ENCODE measurements at places on chromosomes 5 and 9. TPM values are rescaled to one million over a fixed set of nuclear protein-coding genes. Genes with fewer than 3 reads are reported as not detected.

The TGFBR1 gene
- total RNA-seq: 63.1 TPM

DNA sequence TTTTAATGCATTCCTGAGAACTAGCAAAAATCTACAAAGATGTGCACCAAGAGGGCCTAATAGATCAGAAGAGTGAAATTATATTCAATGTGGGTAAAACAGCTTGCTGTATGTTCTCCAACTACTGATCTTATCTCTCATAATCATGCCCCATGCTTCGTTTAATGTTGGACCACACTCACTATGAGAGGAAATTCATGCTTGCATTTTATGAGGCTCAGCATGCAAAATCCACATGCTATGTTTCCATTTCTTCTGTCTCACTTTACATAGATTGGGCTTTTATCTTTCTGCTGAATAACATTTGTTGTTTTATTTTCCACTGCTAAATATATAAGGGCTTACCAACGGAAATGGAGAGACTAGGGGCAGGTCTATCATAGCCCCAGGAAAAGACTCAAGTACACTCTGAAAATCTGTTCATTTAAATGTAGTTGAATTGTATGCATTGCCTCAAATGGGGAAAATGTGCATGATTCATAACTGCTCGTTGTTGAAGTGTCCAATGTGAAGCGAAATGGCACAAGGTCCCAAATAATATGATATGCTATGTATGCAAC, 474.2 kb downstream of the EFNA5 start:
- H3K4me1 ChIP-seq: no peaks in the 10 kb centered on the region
- no peak overlapping the region for H3K4me3 ChIP-seq
- DNase-seq: no peak
- H3K27ac ChIP-seq: no peak overlapping the region

DNA sequence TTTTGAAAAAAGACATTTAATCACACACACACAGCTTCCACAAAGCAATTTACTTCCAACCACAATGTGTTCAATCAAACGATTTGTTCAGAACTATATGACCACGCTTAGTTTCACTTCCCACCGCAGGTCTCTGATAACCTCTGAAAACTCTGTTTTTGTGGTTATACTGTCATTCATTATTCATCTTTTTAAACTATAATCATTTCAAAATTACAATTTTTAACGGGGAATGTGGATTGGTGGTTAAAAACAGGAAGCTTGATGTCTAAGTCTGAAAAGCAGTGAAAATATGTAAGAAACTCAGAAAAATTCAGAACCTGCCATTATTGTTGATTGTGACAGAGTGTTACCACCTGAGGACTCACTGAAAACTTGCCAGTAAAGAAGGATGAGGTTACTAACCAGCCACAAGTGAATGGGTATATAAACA, 12.7 kb upstream of the TMEM174 start:
- H3K27me3 ChIP-seq: peaks cover 10% of the 10 kb centered on the region
- H3K4me3 ChIP-seq: no peak overlapping the region
- no peaks in the 10 kb centered on the region for H3K36me3 ChIP-seq
- DNase-seq: no peak

The PLGRKT gene
- 11.2 TPM for total RNA-seq

DNA sequence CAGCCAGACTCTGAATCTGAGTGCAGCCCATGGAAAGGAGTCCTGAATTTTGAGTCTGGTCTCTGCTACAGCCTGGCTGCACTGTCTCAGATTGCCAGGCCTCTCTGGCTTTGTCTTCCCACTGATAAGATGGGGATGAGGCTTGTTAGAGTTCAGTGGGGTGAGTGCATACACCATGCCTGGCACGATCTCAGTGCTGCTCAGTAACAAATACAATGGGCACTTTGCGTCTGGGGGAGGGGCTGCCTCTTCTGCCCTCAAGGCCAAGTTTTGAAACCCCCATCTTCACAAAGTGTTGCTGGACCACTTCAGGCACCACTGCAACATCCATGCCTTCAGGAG, 49.0 kb downstream of the PPARGC1B start:
- peaks cover 90% of the 10 kb centered on the region for H3K4me1 ChIP-seq
- no peak for DNase-seq
- no peak overlapping the region for H3K4me3 ChIP-seq
- H3K27ac ChIP-seq: peak overlapping the region; percentile 89

The LCN10 gene
- 7.0 TPM for total RNA-seq

The TMEM161B gene
- 8.2 TPM for total RNA-seq

GRCh38 chr5:14182761-14183160, 39.6 kb downstream of the TRIO start:
- DNase-seq: no peak
- no peaks in the 10 kb centered on the region for H3K27me3 ChIP-seq
- H3K36me3 ChIP-seq: no peaks in the 10 kb centered on the region
- H3K4me3 ChIP-seq: no peak overlapping the region

- H3K4me1 ChIP-seq: no peaks in the 10 kb centered on the region
- H3K27me3 ChIP-seq: no peaks in the 10 kb centered on the region
Observed at GRCh38 chr5:152437866-152438265, 32.8 kb upstream of the NMUR2 start.

The GFRA3 gene
- total RNA-seq: 3.7 TPM

The MELK gene
- 0.13 TPM for total RNA-seq

- H3K36me3 ChIP-seq: peaks cover 7% of the 10 kb centered on the region
- H3K27ac ChIP-seq: no peak overlapping the region
- no peak for DNase-seq
- H3K27me3 ChIP-seq: no peaks in the 10 kb centered on the region
Observed at GRCh38 chr5:154394307-154394706, 51.5 kb upstream of the SAP30L start.

DNA sequence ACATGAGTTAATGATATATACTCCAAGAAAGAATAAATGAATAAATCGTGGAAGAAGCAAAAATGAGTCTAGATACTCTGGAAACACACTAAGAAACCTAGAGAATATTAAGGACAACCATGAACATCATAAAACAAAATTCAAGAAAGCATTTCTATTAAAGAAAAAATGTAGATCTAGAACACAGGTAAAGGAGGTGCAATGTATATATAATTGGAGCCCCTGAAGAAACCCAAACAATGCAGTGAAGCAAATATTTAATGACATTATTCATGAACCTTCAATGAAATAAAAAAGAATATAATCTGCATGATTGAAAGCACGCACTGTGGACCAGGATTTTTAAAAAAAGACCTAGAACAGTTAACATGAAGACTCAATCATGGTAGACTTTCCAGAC, 150.1 kb downstream of the ATPSCKMT start:
- H3K27me3 ChIP-seq: no peaks in the 10 kb centered on the region
- no peak overlapping the region for H3K4me3 ChIP-seq
- DNase-seq: no peak
- H3K36me3 ChIP-seq: no peaks in the 10 kb centered on the region

DNA sequence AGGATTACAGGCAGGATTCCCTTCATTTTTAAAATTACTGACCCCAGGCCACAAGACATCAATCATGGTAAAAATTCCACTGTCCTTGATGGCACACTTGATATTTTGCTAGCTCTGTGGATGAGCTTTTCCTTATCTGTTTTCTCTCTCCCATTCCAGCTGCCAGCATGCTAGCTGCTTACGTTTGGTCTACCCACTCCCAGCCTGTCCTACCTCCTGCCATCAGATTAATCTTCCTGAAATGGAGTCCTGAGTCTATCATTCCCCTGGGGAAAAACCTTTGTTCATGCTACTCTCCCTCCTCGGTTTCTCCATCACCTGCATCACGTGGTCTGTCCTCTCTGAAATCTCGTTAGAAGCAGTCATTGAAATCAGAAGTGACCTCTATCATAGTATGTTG, 108.9 kb downstream of the F2RL2 start:
- no peaks in the 10 kb centered on the region for H3K36me3 ChIP-seq
- H3K27me3 ChIP-seq: no peaks in the 10 kb centered on the region
- no peak overlapping the region for H3K4me3 ChIP-seq
- H3K4me1 ChIP-seq: no peaks in the 10 kb centered on the region
- no peak overlapping the region for H3K27ac ChIP-seq
- DNase-seq: no peak

- H3K27me3 ChIP-seq: no peaks in the 10 kb centered on the region
- H3K4me1 ChIP-seq: peaks cover 9% of the 10 kb centered on the region
- H3K36me3 ChIP-seq: no peaks in the 10 kb centered on the region
- peak within 1 kb of the TSS; percentile 22 for H3K4me3 ChIP-seq
- H3K27ac ChIP-seq: no peak within 1 kb of the TSS
- no peak for DNase-seq
Observed at GRCh38 chr9:112890106-112891081, at the start of gene SLC46A2. TSS of gene SLC46A2 (minus strand) at chr9:112890876. CDS start at chr9:112890681, 195 bp downstream.

DNA sequence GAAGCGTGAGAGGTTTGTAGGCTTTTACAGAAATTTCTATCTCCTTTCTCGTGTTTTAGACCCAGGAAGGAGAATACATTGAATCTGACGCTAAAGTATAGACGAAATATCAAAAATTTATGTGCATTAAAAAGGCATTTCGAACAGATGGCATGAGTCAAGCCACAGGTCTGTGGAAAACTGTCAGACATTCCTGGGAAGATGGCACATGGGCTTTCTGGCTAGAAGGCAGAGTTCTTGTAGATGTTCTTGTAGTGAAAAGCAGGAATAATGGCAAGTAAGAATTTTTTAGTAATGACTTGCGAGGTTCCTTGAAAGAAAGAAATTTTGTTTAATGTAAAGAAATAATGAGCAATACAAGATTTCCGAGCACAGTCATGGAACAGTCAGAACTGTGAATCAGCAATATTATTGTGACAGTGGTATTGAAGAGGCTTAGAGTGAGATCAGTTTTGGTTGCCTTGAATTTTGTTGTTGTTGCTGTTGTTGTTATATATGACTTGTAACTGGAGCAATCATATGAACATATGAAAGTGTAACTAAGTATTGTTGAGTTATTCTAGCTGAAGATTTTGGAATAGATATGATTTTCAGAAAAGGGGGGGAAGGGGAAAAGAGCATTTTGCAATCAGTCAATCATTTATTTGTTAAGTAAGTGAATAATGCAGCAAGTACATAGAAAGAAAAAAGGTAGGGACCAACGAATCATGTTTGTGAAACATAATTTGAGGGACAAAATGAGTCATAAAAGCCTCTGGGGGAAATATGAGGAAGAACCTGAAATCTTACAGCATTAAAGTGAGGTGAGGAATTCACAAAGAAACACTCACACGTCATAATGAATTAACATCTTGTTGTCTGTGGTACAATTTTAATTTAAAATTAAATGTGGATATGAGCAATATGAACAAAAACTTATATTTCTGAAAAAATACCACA, 339.0 kb upstream of the CTNND2 start:
- no peaks in the 10 kb centered on the region for H3K36me3 ChIP-seq
- no peaks in the 10 kb centered on the region for H3K4me1 ChIP-seq
- no peak overlapping the region for H3K27ac ChIP-seq
- H3K4me3 ChIP-seq: no peak overlapping the region

The DMRT2 gene
- 0.33 TPM for total RNA-seq

DNA sequence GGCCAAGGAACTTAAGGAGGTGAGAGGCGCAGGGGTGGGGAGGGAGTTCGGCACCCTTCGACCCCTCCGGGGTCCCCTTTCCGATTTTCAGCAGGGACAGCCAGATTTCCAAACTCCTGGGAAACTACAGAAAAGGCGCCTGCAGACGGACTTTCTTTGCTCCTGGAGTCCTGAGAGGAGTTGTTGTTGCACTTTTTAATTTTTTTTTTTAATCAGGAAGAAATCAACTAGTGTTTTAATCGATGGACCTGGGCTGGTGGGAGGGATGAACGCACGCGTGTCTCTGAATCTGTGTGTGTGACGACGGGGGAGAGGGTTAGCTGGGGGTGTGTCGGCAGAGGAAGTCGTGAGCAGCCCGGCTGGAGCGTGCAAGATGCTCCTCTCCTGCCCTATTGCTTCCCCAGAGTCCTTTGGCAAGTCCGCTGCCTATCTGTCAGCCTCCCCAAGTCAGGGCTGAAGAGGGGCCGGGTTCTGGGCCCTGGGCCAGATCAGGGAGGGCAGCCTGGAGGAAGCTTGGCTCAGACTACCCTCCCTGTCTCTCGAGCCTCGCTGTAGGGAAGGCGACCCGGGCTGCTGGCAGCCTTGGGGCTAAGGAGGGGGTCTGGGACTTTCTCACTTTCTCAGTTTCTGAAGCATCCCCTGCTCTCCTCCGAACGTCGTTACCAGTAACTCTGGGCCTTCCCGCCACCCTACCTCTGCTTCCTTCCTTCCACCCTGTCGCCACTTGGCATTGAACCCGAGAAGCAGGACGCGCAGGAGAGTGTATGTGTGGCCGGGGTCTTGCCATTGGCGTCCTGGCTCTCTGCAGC, 731 bp downstream of the PRR16 start:
- peaks cover 26% of the 10 kb centered on the region for H3K4me1 ChIP-seq
- peaks cover 34% of the 10 kb centered on the region for H3K27me3 ChIP-seq
- no peak for DNase-seq
- H3K27ac ChIP-seq: peak overlapping the region; percentile 58
- no peaks in the 10 kb centered on the region for H3K36me3 ChIP-seq
- H3K4me3 ChIP-seq: peak overlapping the region; percentile 65

GRCh38 chr5:19733612-19734495, 254.1 kb downstream of the CDH18 start:
- H3K4me1 ChIP-seq: no peaks in the 10 kb centered on the region
- no peak for DNase-seq
- no peak overlapping the region for H3K4me3 ChIP-seq
- H3K36me3 ChIP-seq: no peaks in the 10 kb centered on the region

The MYMK gene
- not detected for total RNA-seq

The KCNMB1 gene
- total RNA-seq: 45.6 TPM

GRCh38 chr9:70015099-70015498, 28.5 kb upstream of the MAMDC2 start:
- peaks cover 13% of the 10 kb centered on the region for H3K4me1 ChIP-seq
- H3K4me3 ChIP-seq: no peak overlapping the region
- no peak overlapping the region for H3K27ac ChIP-seq

The CXCL14 gene
- 4.0 TPM for total RNA-seq

The SLCO6A1 gene
- not detected for total RNA-seq

- H3K36me3 ChIP-seq: no peaks in the 10 kb centered on the region
- H3K27ac ChIP-seq: no peak overlapping the region
- no peaks in the 10 kb centered on the region for H3K4me1 ChIP-seq
- no peak overlapping the region for H3K4me3 ChIP-seq
- no peak for DNase-seq
Observed at GRCh38 chr5:31768046-31768445, 129.1 kb downstream of the PDZD2 start.

- no peaks in the 10 kb centered on the region for H3K36me3 ChIP-seq
- H3K4me3 ChIP-seq: no peak overlapping the region
- no peak overlapping the region for H3K27ac ChIP-seq
- peak; percentile 64 for DNase-seq
- no peaks in the 10 kb centered on the region for H3K27me3 ChIP-seq
Observed at GRCh38 chr9:109579191-109579948, 81.3 kb upstream of the PTPN3 start.

DNA sequence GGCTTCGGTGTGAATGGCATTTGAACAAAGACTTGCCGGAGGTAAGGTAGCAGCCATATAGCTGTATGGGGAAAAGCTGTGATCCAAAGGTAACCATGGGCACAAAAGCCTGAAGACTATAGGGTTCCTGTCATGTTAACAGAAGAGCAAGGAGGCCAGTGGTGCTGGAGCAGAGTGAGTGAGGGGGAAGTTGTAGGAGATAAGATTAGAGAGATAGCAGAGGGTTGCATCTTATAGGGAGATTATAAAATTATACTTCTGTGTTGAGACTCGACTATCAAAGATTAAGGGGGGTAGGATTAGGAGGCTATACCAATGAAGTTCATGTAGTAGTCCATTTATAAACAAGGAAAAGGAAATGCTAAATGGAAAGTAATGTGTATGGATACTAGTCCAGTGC, 3.3 kb downstream of the NCBP1 start:
- H3K4me3 ChIP-seq: no peak overlapping the region
- DNase-seq: no peak
- H3K27me3 ChIP-seq: no peaks in the 10 kb centered on the region
- H3K36me3 ChIP-seq: no peaks in the 10 kb centered on the region

Data from esophagus muscularis mucosa (tissue), 4 donors.